D341Med (cell line): ENCODE measurements at places on chromosomes 2 and 18.

DNA sequence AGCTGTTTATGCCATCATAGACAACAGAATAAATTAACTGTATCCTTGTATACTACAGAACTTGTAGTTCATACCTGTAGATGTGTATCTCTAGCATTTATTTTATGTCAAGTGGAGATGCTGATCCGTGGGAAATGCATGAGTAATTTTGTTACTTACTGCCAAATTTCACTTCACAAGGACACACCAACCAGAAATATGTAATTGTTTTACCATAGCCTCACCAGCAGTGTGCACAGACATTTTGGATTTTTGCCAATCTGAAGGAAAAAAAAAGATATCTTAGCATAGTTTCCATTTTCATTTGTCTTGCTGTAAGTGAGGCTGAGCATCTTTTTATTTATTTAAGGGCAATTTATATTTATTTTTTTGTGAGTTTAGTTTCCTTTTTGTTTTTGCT is 265.1 kb upstream of the OSR1 start:
- DNase-seq: no peak

DNA sequence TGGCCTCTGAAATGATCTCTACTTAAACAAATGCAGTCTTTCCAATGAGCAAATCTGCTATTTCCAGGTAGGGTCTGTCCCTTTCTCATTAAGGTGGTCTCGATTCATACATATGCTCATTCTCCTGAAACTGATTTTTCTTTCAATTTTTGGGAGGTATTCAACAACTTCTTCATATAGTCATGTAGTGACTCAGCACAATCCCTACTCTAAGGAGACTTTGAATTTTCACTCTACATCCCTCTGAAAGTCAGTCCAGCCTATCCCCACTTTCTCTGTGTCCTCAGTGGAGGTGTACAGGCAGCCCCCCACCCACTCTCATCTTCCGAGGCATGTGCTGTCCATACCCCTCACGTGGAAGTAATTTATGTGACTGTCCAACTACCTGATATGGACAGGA is 99.9 kb upstream of the ACAA2 start:
- DNase-seq: no peak

GRCh38 chr2:64924170-64924934 is 64.8 kb upstream of the SLC1A4 start:
- no peak for DNase-seq

GRCh38 chr2:223027442-223027841 is 24.5 kb upstream of the KCNE4 start:
- no peak for DNase-seq

DNA sequence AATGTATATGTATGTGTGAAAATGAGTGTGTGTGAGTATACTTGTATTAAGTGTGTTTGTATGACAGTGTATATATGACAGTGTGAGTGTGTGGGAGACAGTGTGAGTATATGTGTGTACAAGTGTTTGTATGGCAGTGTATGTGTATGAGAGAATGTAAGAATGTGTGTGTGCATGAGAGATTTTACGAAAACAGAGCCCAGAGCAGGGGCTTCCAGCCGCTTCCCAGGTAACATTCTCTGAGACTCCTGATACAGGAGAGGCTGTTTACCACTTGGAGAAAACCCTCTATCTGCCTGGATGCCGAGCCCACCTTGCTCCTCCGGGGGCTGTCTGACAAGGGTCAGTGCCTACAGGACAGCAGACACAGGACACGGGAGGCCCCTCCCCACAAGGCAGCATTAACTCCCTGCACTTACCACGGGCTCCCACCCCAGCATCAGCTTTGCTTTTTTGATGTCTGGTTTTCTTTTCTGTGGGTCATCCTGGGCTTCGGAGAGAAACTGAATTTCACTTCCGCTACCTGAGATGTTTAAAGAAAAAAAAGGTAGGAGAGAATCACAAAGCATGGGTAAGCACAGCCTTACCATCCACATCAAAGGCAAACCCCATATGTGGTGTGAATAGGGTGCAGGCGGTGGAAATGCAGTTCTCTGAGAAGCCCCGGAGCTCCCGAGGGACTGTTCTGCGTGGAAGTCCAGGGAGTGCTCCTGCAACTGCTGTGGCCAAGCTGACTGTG is 97.6 kb downstream of the UXS1 start:
- DNase-seq: no peak

DNA sequence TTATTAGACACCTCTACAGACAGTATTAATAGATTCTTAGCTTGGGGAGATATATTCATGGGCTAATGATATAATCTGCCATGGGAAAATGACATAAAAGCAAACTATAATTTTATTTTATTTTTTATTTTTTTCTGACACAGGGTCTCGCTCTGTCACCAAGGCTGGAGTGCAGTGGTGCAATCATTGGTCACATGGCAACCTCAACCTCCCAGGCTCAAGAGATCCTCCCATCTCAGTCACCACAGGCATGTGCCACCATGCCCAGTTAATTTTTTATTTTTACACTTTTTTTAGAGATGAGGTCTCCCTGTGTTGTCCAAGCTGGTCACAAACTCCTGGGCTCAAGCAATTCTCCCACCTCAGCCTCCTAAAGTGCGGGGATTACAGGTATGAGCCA is 39.3 kb downstream of the RTN4 start:
- no peak for DNase-seq

GRCh38 chr2:160515120-160515519 is 21.5 kb upstream of the RBMS1 start:
- no peak for DNase-seq

GRCh38 chr2:47704287-47704686 is 78.7 kb upstream of the MSH6 start:
- no peak for DNase-seq

DNA sequence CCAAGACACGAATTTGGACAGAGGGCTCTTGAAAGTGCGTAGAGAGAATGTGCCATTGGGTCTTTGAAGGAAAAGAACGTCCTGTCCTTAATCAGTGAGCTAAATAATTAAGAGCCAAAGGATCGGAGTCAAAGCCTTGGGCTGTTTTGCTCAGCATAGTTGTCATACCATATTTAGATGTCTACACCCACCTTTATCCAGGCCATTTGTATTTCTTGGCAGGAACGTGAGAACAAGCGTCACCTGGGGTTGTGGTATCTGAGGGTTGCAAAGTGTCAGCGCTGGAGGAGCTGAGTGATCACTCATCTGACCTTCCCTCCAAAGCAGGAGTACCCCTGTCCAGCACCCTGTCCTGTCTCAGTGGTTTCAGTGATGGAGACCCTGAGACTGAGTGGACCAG is 4.5 kb downstream of the LPIN1 start:
- no peak for DNase-seq

DNA sequence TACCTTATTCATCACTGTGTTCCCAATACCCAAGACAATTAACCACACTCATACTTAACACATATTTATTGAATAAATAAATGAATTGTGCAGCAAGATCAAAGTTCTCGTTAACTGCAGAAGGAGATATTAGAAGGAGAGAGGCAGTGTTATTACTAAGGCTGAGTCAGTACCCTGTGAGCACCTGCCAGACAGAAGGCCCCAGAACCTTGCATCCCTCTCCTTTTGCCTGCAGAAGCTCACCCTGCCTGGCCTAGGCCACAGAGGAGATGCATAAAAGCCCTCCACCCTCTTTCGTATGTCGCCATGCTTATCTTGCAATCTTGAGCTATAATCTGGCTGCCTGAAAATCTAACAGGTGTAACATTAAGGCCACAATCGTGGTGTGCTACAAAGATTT is 20.5 kb upstream of the RNF149 start:
- DNase-seq: no peak

GRCh38 chr18:23330423-23330822 is 122.7 kb upstream of the RIOK3 start:
- no peak for DNase-seq

DNA sequence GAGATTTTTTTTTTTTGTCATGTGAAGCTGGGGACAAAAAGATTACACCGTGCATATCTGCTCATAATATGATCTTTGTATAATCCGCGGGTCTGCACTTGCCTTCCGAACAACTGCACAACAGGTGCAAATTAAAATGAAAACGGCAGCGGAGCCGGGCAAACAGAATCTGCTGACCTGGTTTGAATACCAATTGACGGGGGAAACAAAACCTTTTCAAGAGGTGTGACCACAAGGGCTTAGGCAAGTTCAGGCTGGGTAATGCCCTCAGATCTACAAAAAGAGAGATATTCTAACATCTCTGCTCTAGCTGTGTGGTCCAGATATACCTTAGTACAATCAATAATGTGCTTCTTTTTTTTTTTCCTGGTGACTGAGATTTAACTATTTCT is 88.5 kb downstream of the ZEB2 start:
- no peak for DNase-seq

DNA sequence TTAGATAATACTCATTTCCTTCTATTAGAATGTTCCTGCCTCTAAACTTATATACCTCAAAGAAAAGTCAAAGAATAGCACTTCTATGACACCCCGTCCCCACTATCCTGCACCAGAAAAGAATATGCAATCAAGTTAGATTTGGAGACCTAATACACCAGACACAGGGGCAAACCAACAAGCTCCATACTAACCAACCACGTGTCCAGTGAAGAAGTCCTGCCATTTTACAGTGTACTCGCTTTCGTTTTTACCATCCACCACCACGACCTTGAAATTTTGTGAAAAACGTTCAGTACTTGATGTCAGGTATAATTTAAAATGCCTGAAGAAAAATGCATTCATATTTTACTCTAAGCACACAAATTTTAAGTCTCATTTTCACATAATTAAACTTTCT is 19.1 kb downstream of the ADAM17 start:
- no peak for DNase-seq

DNA sequence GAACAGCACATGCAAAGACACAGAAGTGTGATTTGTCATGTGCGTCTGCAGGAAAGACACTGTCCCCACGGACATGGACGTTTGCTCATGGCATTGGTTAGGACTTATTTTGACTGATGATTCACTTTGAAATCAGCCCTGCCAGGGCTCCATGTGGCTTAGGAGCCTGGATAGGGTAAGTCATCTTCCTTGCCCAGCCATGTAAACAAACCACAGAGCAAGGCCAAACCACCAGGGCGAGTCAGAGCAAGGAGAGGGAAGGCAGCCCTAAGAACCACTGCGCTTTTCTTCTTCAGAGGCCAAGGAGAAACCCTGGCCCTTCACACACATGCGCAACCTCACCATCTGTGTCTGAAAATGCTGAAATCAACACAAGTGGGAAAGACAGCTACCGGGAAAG is 88.8 kb downstream of the GFPT1 start:
- no peak for DNase-seq

DNA sequence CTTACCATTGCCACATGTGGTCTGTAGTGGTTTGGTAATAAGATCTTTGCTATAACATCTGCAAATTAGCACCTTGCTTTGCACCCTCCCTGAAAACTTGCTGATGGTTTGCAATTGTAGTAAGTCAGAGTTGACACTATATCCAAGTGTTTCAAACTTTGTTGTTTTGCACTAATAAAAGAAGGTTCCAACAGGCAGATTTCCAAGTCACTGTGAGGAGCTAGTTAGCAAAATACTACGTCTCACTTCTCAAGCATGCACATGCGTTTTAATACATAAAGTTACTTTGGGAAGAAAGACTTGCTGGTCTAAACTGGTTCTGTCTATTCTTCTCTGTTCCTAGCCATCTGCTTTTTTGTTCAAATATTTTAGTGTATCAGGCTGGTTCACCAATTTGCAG is 103.7 kb upstream of the ZNF521 start:
- no peak for DNase-seq

DNA sequence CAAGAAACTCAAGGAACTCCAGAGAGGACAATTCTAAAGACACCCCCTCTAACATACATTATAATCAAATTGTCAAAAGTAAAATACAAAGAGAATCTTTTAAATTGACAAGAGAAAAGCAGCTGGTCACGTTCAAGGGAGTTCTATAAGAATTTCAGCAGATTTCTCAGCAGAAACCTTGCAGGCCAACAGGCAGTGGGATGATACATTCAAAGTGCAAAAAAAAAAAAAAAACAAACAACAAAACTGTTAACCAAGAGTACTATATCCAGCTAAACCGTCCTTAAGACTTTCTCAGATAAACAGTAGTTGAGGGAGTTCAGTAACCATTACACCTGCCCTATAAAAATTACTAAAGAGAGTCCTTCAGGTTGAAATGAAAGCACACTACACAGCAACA is 33.9 kb downstream of the CCDC138 start:
- DNase-seq: no peak

GRCh38 chr2:136994793-136995192 is 229.4 kb downstream of the THSD7B start:
- no peak for DNase-seq

- DNase-seq: no peak
Measured at GRCh38 chr2:137508739-137509384, 455.4 kb upstream of the HNMT start.

DNA sequence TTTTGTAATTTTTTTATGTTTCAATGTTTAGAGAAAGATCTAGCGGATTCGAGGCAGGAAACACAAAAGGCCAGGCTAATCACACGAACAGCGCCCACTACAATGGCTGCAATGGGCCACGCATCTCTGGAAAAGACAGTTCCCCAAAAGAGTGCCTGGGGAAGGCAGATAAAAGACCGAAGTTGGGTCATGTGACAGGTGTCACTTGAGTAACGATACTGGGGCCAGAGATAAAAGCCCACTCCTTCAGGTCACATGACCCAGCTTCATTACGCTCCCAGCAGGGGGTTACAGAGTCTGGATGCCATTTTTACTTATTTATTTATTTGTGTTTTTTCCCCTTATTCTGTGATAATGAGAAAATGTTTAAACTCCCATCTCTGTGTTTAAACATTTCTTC is 95.4 kb downstream of the CDK15 start:
- no peak for DNase-seq

DNA sequence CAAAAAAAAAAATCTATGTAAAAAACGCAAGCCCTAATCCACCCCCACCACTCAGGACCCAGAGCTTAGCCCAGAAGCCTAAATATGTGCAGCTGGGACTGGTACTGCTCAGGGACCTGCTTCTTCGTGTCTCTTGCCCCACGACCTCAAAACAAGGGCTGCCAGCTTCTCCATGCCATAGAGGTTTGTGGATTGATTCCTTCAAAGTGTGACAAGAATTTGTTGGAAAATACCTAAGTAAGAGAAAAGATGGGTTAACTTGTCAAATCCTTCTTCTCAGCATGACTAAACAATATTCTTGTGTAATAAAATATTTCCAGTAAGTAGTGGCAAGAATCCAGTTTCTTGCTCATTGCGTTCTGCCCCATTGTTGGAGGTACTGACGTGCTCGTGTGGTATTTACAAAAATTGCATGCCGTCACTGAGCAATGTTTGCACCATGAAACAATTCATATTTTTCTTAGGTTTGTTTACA is 825 bp upstream of the SCYGR1 start:
- no peak for DNase-seq

GRCh38 chr2:20433249-20433648 is 13.6 kb upstream of the RHOB start:
- DNase-seq: no peak

DNA sequence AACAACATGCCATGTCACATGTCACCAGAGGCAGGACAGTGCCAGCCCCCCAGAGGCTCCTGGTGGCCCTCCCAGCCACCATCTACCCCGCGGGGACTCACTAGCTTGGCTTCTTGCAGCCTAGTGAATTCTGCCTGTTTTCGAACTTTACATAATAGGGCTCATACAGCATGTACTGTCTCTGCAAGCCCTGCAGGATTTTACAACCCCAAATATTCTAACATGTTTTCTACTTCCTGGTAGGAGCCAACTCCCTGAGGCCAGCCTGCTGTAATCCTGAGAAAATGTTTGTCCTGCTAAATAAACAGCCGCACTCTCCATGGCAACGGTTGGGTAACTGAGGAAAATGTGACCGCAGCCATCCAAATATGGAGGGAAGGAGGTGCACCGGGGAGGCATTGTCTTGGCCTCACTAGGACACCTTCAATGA is 2.7 kb downstream of the PER2 start:
- no peak for DNase-seq
